RWPE1 (cell line): ENCODE measurements at places on chromosomes 3 and 15.

DNA sequence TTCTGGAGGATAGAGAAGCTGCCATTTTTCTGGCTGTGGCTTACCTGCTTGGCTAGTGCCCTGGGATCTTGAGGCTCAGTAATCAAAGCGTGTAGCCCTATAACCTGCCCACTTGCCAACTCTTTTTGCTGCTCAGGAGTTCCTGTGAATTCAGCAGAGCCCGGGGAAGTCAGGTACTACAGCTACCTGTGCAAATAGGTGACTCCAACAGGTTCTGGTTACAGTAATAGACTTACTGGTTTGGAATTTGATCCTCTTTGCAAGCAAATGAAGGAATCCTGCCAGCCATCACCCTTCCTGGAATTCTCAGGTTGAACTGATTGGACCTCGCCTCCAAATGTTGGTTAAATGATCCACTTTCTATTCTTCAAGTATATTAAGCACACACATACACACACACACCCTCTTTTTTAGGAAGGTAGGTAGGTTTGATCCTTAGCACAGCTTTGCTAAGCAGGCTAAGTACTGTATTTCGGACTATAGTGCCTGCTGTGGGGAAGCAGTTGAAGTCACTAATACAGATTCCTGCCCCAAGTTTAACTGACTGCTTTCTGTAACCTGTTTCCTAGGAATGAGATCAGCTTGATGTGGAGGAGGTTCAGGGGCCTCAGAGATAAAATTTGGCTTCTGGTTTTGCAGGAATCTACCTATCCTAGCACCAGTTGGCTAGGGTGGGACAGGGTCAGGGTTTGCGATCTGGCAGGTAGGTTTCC lies 2.3 kb downstream of the PPCDC start:
- DNase-seq = no peak

DNA sequence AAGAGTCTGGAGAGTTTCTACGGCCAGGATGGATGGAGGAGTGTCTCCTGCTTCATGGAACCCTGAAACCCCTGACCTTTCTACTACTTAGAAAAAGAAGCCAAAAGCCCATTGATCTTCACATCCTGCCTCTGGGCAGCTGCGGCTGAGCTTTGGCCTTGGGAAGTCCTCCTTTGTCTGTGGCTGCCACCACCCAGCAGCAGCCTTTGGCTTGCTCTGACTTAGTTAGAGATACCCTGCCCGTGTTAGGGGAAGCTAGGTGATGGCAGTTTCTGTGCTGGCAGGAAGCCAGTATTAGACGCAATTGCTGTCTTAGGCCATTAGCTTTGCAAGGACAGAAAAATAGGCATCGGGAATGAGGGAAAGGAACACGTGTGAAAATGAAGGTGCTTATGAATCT lies 18.8 kb downstream of the APH1B start:
- no peak for DNase-seq

- DNase-seq = no peak
Measured at GRCh38 chr3:162799910-162800309, 1303.3 kb downstream of the OTOL1 start.

GRCh38 chr3:50161320-50161719 lies 6.2 kb downstream of the SEMA3F start:
- DNase-seq = no peak

GRCh38 chr3:25633919-25634318 lies 30.8 kb downstream of the TOP2B start:
- DNase-seq = no peak
